ENCODE measurements at places on chromosomes 5 and 9.

DNA sequence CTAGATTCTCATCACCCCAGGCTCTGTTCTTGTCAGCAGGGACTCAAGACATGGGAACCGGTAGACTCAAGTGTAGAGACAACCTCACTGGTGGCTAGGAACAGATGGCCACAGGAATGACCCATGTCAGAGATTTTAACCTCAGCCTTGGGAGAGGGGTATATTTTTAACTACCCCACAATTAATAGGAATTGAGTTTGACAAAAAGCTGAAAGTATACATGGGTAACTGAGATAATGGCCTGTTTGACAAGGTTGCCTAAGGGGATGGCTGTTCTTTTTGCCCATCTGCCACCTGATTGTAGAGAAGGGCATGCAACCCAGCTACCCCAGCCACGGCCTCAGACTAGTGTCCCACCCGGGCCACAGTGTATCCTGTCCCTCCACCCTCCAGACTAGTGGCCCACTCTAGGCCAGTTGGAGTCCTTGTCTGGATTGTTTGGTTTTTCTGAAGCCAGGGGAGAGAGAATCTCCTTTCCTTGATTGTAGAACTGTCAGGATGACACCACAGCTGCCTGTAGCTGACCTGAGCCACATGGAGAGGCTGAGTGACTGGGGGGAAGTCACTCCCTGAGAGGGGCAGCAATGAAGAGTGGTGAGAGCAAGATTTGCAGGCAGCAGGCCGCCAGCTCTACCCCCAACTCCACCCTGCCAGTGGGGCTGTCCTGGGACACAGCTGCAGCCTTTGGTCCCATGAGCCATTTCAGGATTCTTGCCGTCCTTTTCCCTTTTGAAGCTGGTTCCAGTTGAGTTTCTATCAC lies 14.6 kb upstream of the ANGPTL2 start:
- DNase-seq = no peak

- no peak for DNase-seq
Measured at GRCh38 chr9:126546036-126546435, 67.7 kb upstream of the LMX1B start.

DNA sequence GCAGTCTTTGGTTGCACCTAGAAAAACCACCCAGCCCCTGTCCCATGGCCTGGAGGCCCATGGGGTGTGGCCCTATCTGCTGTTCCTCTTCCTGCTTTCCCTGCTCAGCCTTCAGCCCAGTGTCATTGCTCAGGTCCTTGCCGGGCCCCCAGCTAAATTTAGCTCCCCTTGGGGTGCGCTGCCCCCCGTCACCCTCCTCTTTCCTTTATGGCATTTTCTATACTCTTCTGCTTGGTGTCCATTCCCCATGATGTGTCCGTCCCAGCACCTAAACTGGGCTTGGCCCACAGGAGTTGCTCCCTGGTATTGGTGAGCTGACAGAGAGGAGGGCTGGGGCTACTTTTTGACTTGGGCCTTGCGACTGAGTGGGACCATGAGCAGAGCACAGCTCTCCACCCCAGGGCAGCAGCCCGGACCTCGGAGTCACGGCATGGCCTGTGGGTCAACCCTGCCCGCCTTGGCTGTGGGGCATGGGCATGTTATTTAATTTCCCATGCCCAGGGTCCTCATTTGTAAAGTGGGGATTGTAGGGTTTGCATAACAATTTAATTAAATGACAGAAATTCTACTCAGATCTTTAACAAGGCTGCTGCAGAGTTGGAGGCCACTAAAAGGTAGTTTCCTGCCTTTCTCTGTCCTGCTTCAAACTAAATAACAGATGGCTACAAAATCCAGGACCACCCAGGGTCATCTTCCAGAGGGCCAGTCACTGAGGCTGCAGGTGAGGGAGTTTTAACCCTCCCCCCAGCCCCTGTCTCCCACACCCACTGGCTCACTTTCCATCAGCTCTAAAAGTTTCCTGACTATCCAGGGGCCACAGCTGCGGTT lies 98.2 kb downstream of the DAP start:
- no peak for DNase-seq

- no peak for DNase-seq
Measured at GRCh38 chr9:23581931-23582330, 244.1 kb downstream of the ELAVL2 start.

DNA sequence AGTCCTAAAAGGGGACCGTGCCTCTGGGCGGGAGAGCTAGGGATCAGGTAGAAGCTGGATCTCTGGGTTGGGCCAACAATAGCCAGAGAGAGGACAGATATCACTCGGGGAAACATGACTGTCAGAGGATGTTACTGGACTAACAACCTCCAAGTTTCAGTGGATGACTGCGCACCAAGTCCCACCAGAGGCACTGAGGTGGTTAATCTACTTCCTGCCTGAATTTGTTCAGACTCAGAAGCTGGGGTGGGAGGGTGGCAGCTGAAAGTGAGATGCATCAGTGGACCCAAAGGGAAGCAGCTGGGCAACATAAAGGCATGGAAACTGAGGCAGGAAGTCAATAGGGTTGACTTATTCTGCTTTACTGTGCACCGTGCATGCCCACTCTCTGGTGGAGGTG lies 130.1 kb upstream of the SLC44A1 start:
- no peak for DNase-seq

All from NCI-H2171 (cell line).